ENCODE measurements at places on chromosomes 6 and 20.
A peak's percentile ranks its signal among the peaks of the same experiment; 100 is the strongest.

- no peak for DNase-seq
Observed at GRCh38 chr6:10534419-10534762, 13.2 kb downstream of the GCNT2 start.

- DNase-seq, result peak; percentile 84
Observed at GRCh38 chr6:108541843-108542759, 18.6 kb upstream of the FOXO3 start.

DNA sequence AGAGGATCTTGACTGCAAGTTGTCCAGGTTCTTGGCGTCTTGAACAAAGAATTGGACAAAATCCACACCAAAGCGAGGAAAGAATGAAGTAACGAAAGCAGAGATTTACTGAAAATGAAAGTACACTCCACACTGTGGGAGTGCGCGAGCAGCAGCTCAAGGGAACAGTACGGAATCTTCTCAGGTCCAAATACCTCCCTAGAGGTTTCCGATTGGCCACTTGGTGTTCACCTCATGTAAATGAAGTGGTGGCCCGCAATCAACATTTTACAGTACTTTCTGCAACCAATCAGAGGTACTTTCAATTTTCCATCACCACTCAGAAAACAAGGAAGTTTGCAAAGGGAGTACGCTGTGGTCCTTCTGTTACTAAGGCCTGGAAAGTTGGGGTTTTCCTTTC, 122.4 kb downstream of the PTPRK start:
- no peak for DNase-seq

GRCh38 chr6:75579951-75580350, 21.7 kb upstream of the SENP6 start:
- no peak for DNase-seq

- no peak for DNase-seq
Observed at GRCh38 chr6:156068881-156069280, 613.2 kb upstream of the NOX3 start.

DNA sequence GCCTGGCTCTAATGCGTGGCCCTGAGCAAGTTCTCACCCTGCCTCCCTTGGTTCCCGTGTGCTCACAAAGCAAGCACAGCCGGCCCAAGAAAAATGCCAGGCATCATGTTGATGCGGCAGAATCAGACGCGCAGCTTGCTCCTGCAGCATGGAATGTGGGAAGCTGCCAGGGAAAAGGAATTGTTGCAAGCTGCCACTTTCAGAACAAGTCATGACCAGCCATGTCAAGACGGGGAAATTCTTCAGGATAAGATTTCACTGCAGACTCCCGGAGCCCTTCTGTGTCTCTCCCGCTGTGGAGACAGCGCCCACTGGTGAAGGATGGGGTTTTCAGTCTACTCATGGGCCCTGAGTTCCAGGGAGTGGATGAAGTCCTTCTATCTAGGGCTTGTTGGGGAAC, 4.6 kb downstream of the DACT2 start:
- DNase-seq, result peak; percentile 12

DNA sequence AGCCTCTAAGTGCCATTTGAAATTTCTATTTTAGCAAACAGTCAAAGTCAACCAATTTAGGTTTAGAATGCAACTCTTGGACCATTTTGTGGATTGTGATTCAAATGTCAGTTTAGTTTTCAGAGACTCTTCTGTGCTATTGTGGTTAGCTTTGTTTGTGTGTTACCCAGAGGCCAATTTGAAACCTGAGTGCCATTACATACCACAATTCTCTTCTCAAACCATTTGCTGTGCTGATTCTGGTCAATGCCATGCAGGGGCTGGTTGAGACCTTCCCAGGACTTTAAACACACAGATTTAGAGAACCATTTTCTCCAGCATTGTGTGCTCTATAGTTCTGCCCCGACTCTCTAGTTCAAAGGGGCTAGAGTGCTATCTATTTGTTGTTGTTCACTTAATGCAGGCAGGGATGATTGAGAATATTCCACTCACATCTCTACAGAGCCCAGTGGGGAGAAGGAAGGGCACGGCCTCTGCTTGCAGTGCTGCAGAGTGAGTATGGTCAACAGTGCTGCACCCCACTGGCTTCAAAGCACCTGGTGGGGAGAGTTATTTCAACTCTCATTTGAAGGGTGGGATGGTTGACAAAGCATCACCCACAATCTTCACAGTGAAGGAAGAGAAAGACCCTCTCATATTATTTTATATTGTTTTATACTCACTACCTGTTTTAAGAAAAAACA, 738.2 kb downstream of the COL12A1 start:
- DNase-seq, result no peak

DNA sequence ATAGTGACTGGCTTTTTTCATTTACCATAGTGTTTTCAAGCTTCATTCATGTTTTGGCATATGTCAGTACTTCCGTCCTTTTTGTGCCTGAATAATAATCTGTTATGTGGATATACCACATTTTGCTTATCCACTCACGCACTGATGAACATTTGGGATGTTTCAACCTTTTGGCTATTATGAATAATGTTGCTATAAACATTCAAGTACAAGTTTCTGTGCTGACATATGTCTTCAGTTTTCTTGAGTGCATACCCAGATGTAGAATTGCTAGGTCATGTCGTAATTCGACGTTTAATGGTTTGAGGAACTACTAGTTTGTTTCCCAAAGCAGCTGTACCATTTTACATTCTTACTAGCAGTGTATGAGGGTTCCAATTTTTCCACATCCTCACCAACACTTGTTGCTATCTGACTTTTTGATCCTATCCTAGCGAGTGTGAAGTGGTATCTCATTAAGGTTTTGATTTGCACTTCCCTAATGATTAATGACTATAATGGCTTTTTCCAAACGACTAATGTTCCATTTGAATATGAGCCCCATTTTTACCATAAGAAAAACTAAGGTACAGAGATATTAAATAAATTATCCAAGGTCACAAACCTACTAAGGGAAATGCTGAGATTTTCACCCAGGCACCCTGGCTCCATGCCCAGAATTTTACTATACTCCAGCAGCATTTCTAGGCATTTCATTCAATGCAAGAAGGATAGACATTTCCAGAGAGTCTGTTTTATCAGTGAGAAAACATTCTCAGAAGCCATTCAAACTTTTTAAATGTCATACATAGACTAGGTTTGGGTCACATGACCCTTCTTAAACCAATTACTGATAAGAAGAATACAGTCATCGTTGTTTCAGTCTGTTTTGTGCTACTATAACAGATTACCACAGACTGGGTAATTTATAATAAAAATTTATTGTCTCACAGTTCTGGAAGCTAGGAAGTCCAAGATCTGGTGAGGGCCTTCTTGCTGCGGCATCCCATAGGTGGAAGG, 71.1 kb upstream of the RUNX2 start:
- peak; percentile 1 for DNase-seq

GRCh38 chr20:3312940-3313682, 74.1 kb upstream of the SLC4A11 start:
- peak; percentile 79 for DNase-seq

- DNase-seq, result no peak
Observed at GRCh38 chr6:6793388-6794250, 205.1 kb downstream of the LY86 start.

GRCh38 chr20:24866008-24866407, 83.1 kb upstream of the CST7 start:
- no peak for DNase-seq

- no peak for DNase-seq
Observed at GRCh38 chr20:48536206-48536605, 291.6 kb downstream of the PREX1 start.

- DNase-seq, result peak; percentile 58
Observed at GRCh38 chr6:139531148-139532115, 157.0 kb upstream of the CITED2 start.

GRCh38 chr20:35000311-35000921, 44.7 kb downstream of the MYH7B start:
- no peak for DNase-seq

GRCh38 chr6:157656437-157656997, 166.5 kb upstream of the SNX9 start:
- peak; percentile 40 for DNase-seq

- DNase-seq, result peak; percentile 43
Observed at GRCh38 chr20:9617940-9618339, 103.5 kb downstream of the LAMP5 start.

DNA sequence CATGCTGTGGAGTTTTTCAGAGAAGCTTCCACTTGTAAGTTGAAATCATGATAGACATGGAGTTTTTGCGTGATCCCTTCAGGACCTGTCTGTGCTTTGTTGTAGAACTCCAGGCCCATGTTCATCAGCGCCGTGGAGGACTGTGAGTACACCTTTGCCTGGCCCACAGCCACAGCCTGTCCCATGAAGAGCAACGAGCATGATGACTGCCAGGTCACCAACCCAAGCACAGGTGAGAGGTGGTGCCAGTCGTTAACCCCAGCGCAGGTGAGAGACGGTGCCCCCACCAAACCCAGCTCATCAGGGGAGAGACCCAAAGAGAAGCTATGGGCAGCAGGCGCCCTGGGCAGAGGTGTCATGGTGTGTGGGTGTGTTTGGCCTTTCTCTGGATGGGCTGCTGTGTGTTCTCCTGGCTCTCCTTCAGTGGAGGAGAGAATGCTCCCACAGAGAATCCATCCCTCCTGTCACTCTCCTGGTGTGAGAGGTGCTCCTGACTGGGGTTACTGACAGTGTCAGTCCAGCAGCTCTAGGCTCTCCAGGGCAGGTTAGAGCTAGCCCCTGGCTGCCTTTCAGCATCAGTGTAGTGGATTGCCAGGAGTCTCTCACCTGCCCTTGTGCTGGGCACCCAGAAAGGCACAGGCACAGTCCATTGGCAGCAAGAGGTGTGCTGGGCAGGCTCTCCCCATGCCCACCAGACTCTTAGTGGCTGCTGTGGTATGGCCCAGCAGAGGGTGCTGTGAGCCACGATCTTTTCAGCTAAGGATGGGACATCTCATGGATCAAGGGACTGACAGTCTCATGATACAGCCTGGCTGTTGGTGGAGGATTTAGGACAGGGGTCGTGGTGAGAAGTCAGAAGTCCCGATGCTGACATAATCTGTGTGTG, 49.6 kb upstream of the SLC22A1 start:
- peak; percentile 16 for DNase-seq

- DNase-seq, result no peak
Observed at GRCh38 chr6:137259349-137259748, 40.2 kb upstream of the IFNGR1 start.

- DNase-seq, result no peak
Observed at GRCh38 chr20:63394069-63394919, 33.1 kb upstream of the CHRNA4 start.

DNA sequence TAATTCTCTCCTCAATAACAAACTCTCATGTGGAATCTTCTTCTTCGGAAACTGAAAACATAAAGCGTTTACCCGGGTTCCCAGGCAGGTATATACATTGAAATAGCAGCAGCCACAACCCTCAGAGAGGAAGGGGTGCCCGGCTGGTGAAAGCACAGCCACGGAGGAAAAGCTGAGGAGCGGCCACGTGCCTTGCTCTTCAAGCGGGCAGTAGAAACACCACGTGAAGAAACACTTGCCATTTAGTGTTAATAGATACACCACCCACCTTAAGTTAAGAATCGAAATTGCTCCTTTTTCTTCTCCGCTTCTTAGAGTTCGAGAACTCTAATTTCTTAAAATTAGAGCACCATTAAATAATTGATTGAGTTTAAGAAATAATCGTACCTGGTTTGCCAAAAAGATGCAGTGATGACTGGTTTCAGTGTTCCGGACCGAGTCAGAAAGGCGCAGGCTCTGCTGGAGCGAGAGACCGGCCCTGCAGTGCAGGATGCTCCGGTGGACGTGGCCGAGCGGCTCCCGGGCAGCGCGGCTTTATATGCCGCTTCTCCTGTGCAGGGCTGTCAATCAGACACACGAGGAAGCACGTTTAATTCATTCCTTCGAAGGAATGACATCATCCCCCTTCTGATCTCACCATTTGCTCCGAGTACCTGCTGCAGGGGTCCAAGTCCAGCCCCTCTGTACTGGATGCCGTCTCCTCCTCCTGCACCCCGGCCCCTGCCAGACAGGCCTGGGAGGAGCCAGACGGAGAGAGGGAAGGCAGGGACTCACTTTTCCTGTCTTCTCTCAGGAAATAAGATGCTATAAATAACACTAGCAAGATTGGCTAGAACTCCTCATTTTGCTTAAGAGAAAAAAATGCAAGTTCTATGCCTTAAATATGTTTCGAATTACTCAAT, at the start of gene THBS2:
Gene THBS2 (minus strand): TSS at position 510 of the 902 bp plus-strand sequence. CDS start 3,062 bp downstream, outside the sequence.
- DNase-seq, result peak; percentile 84

Data from GM23248 (cell line).